Activated effector memory CD4-positive, alpha-beta T cell treated with Interleukin-2 at 50 U/mL for 16 hours (primary cell): ENCODE measurements at places on chromosomes 7 and 10.

GRCh38 chr10:119616882-119617570, 20.3 kb upstream of the TIAL1 start:
- DNase-seq: no peak

DNA sequence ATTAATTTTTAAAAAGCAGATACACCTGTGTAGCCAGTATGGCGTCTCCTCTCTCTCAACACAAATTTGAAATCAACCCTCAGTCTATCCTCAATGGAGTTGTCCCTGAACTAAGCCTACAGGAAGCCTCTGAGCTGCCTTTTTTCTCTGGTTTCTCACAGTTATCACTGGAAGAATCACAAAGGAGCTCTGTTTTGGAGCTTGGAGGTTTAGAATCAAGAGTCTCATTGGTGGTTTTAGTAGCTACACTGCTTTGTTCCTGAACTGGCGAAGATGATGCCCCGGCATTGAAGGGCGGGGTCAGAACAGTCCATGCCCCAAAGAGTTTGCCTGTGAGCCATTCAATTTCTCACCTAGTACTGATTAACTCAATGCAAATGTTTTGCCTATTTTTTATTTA, 16.1 kb upstream of the BTRC start:
- DNase-seq: no peak

- DNase-seq: no peak
Measured at GRCh38 chr10:101837748-101838147, 5.9 kb downstream of the KCNIP2 start.

- DNase-seq: no peak
Measured at GRCh38 chr10:17237915-17238444, 9.9 kb downstream of the VIM start.

GRCh38 chr10:87550741-87551140, 46.0 kb downstream of the MINPP1 start:
- no peak for DNase-seq

- no peak for DNase-seq
Measured at GRCh38 chr7:129804111-129804889, 148.5 kb downstream of the UBE2H start.

DNA sequence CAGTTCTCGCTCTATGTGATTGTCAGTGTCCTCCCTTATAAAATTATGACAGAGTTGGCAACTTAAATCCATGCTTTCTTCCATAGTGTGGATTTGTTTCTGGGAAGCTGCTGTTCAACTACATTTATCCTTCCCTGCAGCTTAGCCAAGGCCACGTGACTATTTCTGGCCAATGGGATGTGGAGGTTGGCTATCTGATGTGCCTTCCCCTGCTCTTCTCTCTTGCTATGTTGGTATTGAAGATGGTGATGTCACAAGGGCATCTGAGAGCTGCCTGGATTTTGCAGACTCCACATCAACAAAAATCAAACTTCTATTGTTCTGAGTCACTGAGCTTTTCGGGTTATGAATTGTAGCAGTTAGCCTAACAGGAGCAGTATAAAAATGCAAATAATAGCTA, 164.9 kb upstream of the RHOBTB1 start:
- no peak for DNase-seq

GRCh38 chr7:126780993-126781392, 471.7 kb downstream of the GRM8 start:
- no peak for DNase-seq

DNA sequence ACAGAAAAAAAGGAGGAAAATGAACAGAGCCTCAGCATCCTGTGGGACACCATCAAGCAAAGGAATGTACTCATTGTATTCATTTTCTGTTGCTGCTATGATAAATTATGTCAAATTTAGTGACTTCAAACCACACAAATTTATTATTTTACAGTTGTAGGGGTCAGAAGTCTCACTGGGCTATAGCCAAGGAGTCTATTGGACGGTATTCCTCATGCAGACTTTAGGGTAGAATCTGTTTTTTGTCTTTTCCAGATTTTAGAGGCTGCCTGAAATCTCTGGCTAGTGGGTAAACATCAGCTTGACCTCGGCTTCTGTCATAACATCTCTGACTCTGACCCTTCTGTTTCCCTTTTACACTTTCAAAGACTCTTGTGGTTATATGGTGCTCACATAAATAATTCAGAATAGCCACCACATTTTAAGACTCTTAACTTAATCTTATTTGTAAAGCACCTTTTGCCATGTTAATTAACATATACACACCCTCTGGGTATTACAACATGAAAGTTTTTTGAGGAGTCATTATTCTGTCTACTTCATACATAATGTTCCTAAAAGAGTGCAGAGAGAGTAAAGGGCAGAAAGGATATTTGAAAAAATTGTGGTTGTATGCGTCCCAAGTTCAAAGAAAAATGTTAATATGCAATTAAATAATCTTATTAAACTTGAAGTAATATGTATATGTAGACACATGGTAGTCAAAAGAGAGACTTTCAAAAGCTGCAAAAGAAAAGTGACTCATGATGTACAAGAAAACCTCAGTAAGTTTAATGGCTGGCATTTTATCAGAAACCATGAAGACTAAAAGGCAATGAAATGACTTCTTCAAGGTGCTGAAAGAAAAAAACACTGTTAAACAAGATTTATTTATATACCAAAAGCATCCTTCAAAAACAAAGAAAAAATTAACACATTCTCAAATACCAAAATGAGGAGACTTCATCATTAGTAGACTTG, 70.8 kb upstream of the MEOX2 start:
- no peak for DNase-seq

- DNase-seq: no peak
Measured at GRCh38 chr7:93812061-93812460, 78.5 kb downstream of the TFPI2 start.

DNA sequence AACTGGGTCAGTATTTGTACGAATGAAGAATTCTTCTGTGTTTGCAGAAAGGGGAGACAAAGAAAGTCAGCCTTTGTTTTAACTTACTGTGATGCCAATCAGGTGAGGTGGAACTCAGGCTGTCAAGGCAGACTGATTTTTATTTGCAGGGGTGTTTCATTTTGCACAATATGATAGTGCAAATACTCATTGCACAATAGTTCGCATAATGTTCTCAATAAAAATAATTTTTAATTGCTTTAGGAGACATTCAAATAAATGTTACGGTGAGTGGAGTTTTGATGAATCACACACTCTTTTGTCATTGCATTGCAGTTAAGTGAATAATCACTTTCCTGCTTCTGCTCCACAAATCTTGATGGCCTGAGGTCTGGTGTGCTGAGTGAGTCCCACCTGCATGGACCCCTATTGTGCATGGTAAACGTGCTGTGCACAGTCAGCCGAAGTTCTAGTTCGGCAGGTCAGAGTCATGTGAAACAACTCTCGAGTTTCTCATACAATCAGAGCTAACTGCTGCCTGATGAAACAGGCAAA, 141.3 kb upstream of the FZD8 start:
- DNase-seq: no peak

DNA sequence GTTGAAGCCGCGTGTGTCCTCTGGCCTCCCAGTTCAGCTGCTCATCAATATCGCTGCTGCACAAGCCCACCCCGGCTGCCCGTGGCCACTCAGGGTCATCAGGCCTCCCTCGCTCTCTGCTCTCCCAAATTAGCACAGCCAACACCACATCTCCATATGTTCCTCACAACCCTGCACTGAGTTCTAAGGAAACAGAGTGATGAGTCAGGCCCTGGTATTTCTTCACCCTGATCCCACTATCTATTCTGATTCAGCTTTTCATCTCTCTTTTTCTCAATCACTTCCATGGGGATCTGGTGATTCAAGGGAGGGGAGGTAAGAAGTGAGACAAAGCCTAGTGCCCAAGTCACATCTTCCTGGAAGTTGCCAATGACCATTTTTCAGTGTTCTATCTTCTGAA, 23.8 kb downstream of the CYTH3 start:
- DNase-seq: no peak

- no peak for DNase-seq
Measured at GRCh38 chr10:35351021-35351420, 14.7 kb downstream of the CCNY start.

GRCh38 chr10:92068900-92069299, 145.3 kb downstream of the BTAF1 start:
- DNase-seq: no peak

DNA sequence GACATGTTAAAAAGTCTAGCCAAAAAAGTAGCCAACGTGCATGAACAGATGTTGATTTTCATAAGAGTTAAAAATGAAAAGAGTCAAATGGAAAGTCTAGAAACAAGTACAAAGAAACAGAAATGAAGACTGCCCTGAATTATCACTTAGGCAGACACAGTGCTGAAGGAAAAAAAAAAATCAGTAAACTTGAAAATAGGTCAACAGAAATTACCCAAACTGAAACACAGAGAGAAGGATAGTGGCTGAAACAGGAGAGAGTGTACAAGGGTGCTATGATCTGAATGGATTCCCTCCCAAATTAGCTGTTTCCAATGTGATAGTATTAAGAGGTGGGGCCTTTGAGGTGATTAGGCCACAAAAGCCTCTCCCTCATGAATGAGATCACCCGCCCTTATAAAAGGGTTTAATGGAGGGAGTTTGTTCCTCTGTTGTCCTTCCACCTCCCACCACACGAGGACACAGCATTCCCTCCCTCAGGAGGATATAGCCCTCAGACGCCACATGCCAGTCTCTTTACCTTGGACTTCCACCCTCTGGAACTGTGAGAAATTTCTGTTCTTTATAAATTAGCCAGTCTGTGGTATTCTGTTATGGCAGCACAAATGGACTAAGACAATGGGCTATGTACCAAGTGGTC, 249.7 kb downstream of the AHR start:
- no peak for DNase-seq

DNA sequence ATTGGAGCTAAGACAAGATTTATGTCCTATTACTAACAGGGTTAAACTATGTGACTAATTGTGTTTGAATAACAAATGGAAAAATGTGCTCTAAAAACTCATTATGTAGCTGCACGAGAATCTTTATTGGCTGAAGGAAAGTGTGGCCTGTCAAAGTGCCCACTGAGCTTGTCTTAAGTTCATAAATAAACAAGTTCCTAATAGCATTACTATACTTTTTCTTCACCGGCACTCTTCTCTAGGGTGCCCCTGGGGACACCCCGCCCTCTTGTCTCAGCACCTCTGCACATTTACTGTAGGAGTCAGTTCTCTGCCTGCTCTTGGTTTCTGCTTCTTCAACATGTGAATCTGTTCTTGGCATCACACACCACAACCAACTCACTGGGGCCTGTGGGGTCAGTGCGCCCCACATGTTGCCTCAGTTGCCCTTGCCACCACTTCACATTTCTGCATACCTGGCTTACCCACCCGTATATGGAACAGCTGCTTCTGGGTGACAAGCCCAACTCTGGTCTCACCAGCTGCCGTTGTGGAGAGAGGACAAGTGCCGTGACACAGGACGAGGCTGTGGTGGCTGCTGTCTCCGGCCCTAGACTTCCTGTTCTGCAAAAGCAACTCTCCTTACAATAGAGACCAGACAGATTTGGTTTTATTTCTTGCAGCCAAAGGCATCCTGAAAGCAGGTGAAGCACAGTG, 96.3 kb upstream of the DDC start:
- DNase-seq: peak; percentile 15

- DNase-seq: no peak
Measured at GRCh38 chr10:38184477-38184876, 90.3 kb downstream of the ZNF37A start.

DNA sequence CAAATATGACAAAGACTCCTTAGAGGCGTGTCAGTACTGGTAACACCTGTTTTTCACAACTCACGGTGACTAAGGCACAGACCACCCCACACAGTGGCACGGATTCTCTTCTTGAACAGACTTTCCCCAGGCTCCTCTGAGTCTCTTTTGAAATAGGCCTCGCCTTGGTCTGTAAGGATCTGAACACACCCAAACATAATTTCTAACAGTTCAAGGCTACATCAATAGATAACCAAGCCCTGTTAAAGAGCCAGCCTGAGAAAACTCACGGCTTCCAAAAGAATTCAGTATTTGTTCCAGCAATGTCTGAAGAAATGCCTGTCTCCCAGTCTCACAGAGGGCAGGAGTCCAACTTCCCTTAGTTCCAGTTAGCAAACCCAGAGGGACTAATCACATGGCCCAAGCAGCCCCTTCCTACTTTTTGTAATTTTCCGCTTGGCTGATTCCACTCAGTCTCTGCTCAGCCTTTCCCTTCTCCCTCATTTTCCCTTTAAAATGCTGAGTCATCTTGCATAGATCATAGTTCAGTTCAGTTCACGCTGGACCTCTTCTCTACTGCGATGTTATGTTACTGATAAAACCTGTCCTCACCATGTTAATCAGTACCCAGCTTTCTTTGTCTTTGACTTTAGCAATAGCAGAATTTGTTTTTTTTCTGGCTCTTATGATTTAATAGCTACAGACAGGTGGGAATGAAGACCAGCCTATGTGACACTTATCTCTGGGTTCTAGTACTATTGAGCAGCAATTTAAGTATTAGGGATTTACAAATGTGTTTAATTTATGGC, 22.6 kb upstream of the AKR1C3 start:
- DNase-seq: no peak

- DNase-seq: no peak
Measured at GRCh38 chr7:33087356-33087755, 21.8 kb downstream of the RP9 start.

DNA sequence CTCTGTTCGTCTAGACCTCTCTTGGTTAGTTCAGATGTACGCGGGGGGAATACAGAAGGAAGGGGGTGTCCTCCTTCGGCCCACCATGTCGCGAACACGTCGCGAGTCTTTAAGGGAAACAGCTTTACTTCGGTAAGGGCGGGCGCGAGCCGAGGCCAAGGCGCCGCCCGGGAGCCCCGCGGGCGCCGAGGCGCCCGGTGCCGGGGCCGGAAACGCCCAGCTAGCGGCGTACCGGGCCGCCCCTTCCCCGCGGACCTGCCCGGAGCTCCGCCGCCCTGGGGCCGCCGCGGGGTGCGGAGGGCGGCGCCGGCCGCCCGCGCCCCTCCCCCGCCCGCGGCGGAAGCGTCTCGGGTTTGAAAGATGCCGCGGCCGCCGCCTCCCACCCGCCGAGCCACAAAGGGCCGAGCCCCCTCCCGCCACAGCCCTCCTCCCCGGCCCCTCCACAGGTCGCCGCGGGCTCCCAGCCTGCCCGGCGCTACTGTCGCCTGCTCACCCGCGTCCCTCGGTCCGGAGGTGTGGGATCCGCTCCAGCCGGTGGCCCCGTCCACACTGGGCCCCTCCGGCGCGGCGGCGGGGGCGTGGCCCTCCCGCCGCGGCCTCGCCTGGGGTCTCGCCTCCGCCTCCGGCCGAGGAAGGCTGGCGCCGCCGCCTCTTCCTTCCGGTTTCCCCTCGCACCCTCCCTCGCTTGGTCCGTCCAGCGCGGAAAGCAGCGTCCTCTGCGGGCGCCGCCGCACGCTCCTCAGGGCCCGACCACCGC, at the start of gene KBTBD2:
Gene KBTBD2, minus strand, starts transcription at position 718 of the 757 bp plus-strand sequence. CDS start 12,156 bp downstream, outside the sequence.
- peak; percentile 74 for DNase-seq

DNA sequence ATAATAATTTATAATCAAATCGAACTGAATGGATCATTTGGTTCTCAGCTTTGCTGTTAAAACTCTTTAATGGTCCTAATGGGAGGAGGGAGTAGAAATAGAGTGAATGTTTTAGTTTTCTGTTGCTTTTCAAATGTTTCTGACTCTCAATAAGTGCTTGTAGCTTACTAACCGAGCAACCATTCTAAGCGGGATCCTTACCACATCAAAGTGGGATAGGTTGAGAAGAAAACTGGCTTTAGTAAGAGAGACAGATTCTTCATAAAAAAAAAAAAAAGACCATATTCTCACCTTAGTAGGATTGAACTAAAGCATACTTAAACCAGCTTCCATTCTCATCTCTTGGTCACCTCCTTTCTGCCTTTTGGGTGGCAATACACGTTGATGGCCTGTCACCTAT, 584.2 kb downstream of the AUTS2 start:
- no peak for DNase-seq

GRCh38 chr7:139853506-139854123, 24.6 kb downstream of the TBXAS1 start:
- DNase-seq: no peak
